ENCODE measurements at places on chromosomes 2 and 18.

DNA sequence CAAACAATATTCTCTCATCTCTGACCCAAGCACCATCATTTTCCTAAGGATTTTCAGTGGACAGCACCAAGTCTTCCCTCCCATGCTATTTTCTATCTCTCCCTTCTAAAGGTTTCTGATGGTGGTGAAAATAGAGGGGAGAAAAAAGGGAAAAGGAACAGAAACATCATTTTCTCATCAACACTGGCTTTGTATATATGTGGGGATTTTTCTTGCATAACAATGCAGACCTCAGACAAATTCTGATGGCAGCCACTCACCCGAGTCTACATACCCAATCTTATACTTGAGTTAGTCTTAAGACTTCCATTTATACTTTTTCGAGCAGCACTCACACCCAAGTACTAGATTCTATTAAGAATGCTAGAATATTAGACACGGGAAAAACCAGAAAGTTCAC, 95.8 kb downstream of the TMEM163 start:
- DNase-seq = no peak

GRCh38 chr2:125456693-125457363, 1199.1 kb upstream of the GYPC start:
- DNase-seq = no peak

- DNase-seq = peak; percentile 35
Measured at GRCh38 chr2:63124218-63124617, 73.6 kb downstream of the OTX1 start.

DNA sequence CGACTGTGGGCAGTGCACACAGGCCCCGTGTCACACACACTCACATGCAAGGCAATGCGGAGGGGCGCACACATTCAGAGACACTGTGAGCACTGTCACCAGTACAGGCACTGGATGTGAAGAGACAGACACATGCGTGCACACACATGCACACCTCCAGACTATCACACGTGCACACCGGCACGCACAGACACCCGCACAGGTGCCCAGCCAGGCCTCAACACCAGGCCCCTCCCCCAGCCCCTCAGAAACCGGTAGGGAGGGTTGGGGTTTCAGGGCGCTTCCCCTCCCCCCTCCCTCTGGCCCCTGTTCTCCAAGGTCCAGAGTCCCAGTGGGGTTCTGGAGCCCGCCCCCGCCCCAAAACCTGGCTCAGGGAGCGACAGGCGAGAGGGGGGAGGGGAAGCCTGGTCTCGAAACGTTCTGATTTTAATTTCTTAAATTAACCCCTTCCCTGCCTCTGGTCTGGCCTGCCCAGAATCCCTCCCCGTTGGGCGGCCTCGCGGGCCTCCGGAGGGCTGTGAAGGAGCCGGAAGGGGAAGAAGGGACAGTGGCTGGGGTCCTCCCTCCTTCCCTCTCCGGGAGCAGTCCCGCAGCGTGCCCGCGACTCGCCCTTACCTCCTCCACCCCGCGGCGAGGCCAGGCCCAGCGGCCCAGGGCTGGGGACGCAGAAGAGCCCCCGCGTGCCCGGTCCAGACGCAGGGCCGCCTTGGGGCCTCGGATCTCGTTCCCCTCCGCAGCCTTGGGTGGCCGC, 558 bp downstream of the FBXO41 start:
- no peak for DNase-seq

- DNase-seq = no peak
Measured at GRCh38 chr2:155320236-155320635, 621.7 kb downstream of the KCNJ3 start.

- no peak for DNase-seq
Measured at GRCh38 chr2:143553261-143553660, 424.0 kb downstream of the ARHGAP15 start.

Measured in AML-193 (cell line).